ENCODE measurements at places on chromosomes 5 and 9.

DNA sequence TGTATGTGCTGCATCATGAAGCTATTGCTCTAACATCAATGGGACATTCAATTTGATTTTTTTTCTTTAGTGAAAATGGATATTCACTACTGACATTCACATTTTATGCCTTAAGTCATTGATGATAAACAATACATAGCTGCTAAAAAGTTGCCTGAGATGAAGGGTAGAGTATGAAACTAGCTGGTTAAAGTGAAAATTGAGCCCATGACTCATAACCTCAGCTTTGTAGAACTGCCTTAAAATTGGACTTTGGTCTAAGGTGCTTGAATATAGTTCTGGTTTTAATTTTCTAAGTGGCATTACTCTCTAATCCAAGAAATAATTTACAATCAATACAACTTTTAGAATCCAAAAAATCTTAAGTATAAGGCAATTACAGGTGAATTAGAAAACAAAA lies 740.4 kb upstream of the RIOK2 start:
- no peak for DNase-seq

DNA sequence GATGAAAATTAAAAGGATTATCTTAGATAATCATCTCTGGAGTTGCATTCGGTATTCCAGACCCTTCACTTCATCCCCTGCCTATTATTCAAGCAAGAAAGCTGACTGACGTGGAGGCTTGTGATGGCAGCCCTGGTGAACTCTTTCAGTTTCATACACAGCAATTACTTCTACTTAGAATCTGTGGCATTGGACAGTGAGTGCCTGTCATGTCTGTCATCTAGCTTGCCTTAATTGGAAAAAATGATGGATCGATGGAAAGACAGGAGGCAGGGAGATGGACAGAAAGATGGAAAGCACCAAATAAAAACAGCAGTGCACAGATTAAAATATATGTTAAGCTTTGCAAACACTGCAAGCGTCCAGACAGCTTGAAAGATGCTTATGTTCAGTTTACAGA lies 1371.0 kb upstream of the CDH6 start:
- no peak for DNase-seq

GRCh38 chr5:1054799-1055775 lies 46.5 kb downstream of the NKD2 start:
- no peak for DNase-seq

DNA sequence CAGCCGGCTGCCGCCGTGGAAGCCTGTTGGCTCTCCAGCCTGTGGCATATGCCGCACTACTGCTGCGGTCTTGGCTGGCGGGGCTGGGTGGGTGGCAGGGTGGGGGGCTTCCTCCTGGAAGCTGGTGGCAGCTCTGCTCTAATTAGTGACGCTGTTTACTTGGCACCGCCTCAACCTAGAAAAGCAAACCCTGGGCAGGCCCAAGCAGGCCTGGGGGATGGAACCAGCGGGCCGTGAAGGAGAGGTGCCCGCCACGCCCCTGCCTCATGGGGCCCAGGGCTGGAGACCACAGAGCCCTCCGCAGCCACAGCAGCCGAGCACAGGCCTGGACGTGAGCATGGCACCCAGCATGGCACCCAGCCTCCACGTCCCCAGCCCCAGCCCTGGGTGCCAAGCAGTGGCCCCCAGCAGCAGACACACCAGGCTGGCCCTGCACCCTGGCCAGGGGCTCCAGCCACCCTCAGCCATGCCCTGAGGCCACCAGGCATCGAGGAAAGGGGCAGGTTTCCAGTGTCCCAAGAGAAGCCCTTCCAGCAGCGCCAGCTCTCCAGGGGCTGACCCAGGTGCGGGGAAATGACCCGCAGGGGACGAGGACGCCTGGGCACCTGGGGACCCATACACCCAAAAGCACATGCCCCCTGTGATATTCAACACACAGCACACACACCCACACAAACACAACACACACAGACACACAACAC lies 5.4 kb upstream of the CCDC187 start:
- no peak for DNase-seq

GRCh38 chr9:123615381-123615780 lies 259.4 kb downstream of the CRB2 start:
- DNase-seq: no peak

DNA sequence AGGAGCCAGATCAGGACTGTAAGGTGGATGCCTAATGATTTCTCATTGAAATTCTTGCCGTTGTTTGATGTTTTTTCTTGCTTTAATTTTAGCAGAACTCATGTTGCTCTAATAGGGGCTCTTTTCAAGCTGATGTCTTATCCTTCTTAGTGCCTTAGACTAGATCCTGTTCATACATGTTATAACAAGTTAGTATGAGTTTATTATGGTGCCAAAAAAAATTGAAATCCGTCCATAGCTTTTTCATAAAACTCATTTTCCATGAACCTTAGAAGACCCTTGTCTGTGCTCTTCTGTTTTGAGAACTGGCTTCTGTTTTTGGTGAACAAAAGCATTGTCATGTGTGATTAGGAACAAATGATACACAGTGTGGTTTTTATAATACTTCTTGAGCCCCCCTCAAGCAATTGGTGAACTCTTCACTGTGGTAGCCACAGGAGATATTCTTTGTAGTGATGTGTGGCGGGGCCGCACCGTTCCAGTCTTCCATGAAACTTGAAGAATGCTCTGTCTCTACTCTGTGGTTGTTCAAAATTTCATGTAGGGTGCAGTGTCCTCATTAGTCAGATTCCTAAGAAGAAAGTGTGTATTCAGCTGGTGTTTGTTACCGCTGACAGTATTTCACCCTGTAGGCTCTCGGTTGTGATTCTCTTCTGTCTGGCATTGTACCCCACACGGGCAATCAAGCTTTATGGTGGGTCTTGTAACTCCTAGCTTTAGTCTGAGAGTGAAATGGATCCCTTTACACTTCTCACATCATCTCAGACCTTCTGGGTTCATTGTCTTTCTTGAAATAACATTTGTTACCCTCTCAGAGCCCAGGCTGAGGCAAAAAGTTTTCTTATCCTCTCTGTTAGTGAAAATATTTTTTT lies 10.7 kb downstream of the OTULIN start:
- DNase-seq: no peak

DNA sequence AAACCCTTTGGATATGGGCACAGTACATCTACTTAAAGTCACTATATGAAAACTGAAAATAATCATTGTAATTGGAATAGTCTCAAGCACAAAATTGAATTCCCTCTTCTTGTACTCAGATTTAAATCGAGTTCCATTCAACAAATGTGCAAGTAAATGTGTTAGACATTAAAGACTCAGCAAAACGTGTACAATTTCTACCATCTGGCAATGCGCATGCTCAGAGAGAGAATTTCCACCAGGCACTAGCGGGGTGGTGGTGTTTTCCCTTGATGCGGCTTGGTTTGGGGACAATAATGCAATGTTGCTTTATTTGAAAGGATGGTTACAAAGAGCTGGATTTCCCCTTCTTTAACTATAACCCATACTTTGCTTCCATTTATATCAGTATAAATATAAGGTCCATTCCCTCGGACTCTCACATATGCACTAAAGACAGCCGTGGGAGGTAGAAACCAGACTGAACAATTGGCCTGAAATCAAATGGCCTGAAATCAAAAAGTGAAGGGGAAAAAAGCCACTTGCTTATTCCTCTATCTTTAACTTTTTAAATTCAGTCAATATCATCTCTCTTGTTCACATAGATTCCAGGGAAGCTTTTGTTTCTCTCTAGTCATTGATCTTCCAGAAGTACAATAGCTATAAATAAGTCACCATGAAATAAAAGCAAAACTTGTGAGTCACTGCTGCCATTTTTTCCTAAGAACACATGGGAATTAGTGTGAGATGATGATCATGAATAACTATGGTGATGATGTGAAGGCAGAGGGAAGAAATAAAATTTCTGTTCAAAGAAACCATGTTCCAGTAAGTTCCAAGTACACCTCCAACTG lies 59.2 kb downstream of the ADAMTS12 start:
- DNase-seq: no peak

- DNase-seq: no peak
These were observed 126.1 kb upstream of the HAPLN1 start for GRCh38 chr5:83846624-83847350.

- no peak for DNase-seq
These were observed 56.6 kb downstream of the ELAVL2 start for GRCh38 chr9:23769307-23769935.

- DNase-seq: peak; percentile 72
These were observed 18.3 kb upstream of the PHYHD1 start for GRCh38 chr9:128902351-128903078.

GRCh38 chr9:87276851-87277261 lies 220.8 kb upstream of the DAPK1 start:
- DNase-seq: no peak

- DNase-seq: no peak
These were observed 68.7 kb upstream of the LARP1 start for GRCh38 chr5:154686490-154686889.

- no peak for DNase-seq
These were observed 59.9 kb downstream of the SERINC5 start for GRCh38 chr5:80195837-80196400.

GRCh38 chr5:39176759-39177630 lies 42.4 kb downstream of the FYB1 start:
- DNase-seq: no peak

DNA sequence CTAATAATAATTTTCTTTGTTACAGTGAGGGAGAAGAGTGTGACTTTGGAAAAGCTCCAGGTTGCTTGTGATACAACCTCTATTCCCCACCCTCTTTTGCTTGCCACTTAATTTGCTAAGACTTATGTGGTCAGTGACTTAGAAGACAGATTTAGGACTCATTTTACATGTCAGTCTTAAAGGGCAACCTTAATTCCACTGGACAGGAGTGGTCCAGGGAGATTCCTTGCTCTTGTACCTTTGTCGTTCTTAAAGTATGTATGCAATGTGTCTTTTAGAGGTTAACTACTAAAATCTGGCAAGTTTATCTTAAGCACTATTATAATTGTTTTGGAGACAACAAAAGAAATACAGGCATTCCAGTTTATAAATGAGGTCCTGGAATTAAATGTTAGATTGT lies 20.0 kb downstream of the SLC30A5 start:
- DNase-seq: no peak
